ENCODE measurements at places on chromosomes 6 and 20.
A peak's percentile ranks its signal among the peaks of the same experiment; 100 is the strongest.

- no peak for DNase-seq
Measured at GRCh38 chr20:11551479-11551878, 366.2 kb upstream of the BTBD3 start.

- no peak for DNase-seq
Measured at GRCh38 chr6:79614326-79615305, 16.5 kb upstream of the SH3BGRL2 start.

DNA sequence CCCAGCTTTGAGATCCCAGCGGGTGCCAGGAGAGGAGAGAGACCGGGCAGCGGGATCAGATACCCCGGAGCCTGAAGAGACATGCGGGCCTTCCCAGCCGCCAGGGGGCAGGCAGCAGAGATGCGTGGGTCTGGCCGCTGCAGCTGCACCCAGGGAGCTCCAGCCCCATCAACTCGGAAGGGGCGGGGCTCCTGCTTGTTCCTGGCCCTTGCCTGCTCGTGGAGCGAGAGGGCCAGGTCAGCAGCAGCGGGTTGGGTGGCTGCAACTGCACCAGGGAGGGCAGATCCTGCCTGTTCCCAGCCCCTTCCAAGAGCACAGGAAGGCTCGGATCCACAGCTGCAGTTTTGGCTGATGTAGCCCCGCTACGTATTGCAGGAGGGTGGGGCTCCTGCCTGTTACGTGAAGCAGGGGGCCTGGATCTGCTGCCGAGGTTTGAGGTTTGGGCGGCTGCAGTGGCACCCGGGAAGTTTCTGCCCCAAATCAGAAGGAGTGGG lies 532.8 kb downstream of the RFPL4B start:
- peak; percentile 20 for DNase-seq

- no peak for DNase-seq
Measured at GRCh38 chr6:158708239-158708638, 58.4 kb downstream of the SYTL3 start.

GRCh38 chr6:122717350-122717749 lies 62.2 kb upstream of the FABP7 start:
- DNase-seq = no peak
